ENCODE measurements at places on chromosomes 2 and 18.
A peak's percentile ranks its signal among the peaks of the same experiment; 100 is the strongest.

GRCh38 chr2:198490748-198491147, 686.4 kb downstream of the PLCL1 start:
- no peak for DNase-seq

DNA sequence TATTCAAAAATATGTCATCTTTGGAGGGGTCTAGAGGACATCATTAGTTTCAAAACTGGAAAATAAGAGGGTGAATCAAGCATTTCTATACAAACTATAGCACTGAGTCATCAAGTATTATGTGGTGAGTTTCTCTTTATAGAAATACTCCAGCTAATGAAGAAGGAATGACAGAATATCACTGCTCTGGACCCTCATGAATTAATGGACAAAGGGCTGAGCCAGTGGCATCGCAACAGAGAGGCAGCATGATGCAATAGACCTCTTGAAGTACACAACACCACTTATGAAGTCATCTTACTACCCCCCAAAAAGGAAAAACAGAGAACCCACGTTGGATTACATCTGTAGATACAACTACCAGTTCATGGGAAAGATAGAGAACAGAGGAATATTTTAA, 27.4 kb upstream of the EIF2AK3 start:
- no peak for DNase-seq

GRCh38 chr2:1432726-1433125, 19.5 kb downstream of the TPO start:
- no peak for DNase-seq

- peak; percentile 42 for DNase-seq
These were observed 1.4 kb downstream of the DNMT3A start for GRCh38 chr2:25340181-25340921.

- DNase-seq = no peak
These were observed 169.2 kb upstream of the NOSTRIN start for GRCh38 chr2:168633200-168633599.

DNA sequence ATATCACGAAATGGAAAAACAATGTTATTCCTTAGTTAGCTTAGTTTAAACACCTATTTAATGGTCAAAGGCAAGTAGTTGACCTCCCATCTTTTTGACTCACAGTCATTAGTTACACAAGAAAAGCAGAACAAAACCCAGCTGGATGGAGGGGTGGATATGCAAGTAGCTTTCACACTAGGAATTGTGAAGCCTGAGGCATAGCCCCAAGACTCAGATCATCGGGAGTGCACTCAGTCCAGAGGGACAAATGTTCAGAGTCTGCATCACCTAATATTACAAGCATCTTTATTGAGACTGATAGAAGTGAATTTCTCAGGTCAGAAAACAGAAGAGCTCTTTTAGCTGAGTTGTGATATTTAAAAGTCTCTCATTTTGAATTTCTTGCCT, 15.5 kb upstream of the CPS1 start:
- no peak for DNase-seq

GRCh38 chr2:197033222-197033621, 106.7 kb upstream of the PGAP1 start:
- DNase-seq = no peak

GRCh38 chr2:24237313-24237712, 62.5 kb downstream of the FAM228A start:
- DNase-seq = no peak

DNA sequence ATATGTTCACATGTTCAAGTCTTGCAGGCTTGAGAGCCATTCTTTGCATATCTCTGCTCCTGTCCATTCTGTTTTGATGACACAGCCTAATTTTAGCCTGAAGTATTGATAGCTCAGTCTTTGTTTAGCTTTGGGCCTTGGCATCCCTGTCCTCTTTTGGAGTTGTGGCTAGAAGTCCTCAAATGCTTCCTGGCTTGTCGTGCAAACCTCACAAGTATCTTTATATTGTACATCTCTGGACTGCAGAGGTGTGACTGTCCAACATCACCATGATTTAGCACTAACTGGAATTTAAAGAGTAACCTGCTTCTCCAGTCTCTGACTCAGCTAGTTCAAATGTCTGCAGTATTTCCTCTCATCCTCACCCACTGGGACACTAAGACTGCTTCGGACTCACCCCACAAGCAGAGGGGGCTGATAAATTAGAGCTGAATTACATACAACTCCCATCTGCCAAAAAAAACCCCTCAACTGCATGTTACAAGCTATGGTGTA, 11.7 kb downstream of the PFN4 start:
- no peak for DNase-seq

DNA sequence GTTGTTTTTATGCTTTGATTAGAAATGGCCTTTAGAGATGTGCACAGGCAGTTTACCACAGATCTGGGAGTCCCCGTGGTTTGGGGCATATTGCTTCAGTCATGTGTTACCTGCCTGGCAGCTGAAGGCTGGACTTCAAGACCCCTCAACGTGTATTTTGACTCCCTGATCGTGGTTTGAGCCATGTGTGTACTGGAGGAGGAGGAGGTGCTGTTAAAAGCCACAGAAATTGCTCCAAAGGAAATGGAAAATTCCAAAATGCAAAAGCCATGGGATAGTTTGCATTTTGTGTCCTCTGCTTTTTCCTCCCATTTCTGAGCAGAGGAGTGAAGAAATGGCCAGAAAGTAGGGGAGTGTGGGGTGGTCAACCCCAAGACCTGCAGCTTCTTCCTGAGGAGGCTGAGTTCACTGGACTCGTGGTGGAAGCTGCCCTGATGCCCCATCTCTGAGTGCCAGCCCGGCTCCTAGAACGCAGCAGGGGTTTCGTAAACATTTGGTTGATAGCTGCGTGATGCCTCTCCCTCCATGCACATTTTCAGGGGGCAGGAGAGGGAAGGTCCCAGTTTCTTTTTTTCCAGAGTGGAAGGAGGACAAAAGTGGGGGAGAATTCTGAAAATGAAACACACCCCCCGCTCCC, 45.7 kb downstream of the ITGB1BP1 start:
- no peak for DNase-seq

GRCh38 chr18:69982417-69982816, 34.7 kb upstream of the CD226 start:
- DNase-seq = no peak

DNA sequence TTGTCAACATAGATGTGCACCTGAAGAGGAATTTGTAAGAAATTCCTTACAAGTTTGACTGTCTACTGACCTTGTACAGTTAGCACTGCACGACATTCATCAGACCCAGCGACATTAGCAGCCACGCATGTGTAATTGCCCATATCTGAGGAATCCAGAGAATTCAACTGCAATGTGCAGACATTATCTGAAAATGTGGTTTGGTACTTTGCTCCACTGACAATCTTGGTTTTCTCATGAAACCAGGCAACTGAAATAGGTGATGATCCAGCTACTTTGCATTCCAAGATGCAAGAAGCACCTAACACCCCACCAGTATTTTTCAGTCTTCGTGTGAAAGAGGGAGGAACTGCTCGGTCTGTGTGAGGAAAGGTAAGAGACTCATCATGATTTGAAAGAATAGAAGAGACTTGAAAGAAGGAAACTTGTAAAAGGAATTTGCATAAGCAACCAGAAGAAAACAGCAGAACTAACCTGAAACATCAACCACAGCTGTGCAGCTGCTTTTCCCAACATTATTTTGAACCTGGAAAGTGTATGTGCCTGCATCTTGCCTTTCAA, 83.4 kb downstream of the TTN start:
- no peak for DNase-seq

GRCh38 chr2:76467326-76467725, 756.6 kb upstream of the GCFC2 start:
- no peak for DNase-seq

GRCh38 chr2:68857202-68857845, 13.9 kb downstream of the BMP10 start:
- DNase-seq = no peak

DNA sequence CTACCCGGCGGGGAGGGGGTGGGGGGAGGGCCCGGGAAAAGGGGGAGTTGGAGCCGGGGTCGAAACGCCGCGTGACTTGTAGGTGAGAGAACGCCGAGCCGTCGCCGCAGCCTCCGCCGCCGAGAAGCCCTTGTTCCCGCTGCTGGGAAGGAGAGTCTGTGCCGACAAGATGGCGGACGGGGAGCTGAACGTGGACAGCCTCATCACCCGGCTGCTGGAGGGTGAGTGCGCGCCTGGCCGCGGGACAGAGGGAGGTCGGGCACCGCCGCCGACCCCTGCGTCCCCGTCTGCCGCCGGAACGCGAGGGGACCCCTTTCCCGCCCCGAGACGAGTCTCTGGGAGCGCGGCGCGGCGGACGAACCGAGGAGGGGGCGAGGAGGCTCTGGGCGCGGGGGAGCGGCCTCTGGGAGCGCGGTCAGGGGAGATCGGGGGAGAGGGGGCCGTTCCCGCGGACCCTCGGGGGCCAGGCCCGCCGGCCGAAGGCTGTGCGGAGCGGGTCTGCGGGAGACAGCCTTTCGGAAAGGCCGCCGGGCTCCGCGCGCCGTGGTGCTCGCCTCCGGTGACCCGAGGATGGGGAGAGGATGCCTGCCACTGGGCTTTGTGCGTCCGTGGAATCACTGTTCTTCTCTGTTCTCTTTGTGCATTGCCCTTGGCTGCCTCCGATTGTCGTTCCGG, 463 bp downstream of the PPP1CB start:
- DNase-seq = no peak

DNA sequence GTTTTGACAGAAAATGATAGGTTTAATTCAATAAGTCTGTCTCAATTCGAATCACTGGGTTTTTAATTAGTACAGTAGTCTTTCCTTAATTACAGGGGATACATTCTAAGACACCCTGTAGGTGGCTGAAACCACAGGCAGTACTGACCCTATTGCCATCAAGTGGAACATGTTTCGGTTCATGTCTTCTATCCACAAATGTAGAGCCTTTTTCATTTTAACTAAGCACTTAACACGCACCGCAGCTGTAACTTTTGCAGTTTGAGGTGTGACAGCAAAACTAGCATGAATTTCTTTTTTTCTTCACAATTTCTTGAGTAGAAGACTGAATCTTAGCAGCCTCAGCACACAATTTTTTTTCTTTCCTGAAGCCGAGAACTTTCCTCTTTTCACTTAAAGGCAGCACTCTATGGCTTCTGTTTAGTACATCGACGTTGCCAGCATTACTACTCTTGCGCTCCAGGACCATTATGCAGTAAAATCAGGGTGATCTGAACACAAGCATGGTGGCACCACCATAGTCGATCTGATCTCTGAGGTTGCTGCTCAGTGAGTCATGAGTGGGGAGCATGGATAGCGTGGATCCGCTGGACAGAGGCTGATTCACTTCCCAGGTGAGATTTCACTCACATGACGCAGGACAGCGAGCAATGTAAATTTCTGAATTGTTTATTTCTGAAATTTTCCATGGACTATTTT, 805.1 kb downstream of the RNF144A start:
- no peak for DNase-seq

GRCh38 chr2:151083856-151084795, 177.5 kb downstream of the RBM43 start:
- DNase-seq = no peak

- DNase-seq = no peak
These were observed 27.5 kb downstream of the MAP2 start for GRCh38 chr2:209451209-209451834.

- no peak for DNase-seq
These were observed 16.4 kb upstream of the NMS start for GRCh38 chr2:100453853-100454252.

- DNase-seq = no peak
These were observed 697.5 kb upstream of the CELF4 start for GRCh38 chr18:38263066-38263465.

DNA sequence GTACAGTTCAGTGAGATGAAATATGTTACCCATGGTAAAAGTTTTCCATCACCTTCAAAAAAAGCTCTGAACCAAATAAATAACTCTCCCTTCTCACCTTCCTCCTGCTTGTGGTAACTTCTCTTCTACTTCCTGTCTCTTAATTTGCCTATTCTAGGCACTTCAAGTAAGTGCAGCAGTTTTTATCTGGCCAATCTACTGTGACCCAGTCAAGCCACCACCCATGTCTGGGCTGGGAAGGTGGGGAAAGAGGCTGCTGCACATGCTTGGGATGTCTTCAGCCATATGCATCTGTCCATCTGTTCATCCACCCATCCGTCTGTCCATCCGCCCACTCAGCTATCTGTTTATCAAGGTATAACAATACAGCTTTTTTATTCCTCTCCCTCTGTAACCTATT, 31.6 kb downstream of the ZNF532 start:
- no peak for DNase-seq

DNA sequence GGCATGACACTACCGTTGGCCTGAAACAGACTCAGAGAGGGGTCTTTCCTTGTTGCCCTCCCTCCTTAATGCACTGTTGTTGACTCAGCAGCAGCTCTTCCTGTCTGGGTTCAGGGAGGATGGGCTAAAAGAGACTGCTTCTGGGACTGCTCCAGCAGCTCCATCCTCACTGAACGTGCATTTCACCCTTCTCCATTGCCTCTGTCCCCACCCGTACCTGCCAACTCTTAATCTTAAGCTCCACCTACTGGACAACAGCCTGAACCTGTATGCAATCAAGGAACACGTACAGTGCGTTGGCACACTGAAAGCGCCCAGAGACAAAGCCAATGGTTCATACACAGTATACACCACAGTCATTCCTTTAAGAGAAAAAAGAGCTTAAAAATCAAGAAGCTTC, 230.8 kb upstream of the RAB6C start:
- no peak for DNase-seq

DNA sequence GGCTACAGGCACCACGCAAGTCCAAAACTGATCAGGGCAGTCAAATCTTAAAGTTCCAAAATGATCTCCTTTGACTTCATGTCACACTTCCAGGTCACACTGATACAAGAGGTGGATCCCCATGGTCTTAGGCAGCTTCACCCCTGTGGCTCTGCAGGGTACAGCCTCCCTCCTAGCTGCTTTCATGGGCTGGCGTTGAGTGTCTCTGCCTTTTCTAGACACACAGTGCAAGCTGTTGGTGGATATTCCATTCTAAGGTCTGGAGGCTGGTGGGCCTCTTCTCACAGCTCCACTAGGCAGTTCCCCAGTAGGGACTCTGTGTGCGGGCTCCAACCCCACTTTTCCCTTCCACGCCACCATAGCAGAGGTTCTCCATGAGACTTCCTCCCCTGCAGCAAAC, 838.2 kb upstream of the CHAC2 start:
- DNase-seq = no peak

- no peak for DNase-seq
These were observed 82.5 kb downstream of the TMEM247 start for GRCh38 chr2:46561731-46562450.

All from uterus (tissue), 4 donors.